Left ventricle myocardium superior (tissue), 1 donor: ENCODE measurements at places on chromosomes 3 and 15.

DNA sequence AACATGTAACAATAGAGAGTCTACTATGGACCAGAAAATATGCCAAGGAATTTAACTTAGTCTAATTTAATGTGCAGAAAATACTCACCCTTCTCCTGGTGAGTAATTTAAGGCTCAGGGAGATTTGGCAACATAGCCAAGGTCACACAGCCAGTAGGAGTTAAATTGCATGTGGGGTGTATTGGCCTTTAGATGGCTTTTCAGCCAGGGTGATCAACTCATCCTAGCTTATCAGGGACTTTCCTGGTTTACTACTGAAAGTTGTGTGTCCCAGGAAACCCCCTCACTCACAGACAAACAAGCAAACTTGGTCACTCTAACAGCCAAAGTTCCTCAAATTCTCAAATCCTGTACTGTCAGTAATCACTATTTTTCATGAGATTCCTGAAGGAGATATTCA lies 2.6 kb upstream of the SLC9A9 start:
- no peak for DNase-seq

DNA sequence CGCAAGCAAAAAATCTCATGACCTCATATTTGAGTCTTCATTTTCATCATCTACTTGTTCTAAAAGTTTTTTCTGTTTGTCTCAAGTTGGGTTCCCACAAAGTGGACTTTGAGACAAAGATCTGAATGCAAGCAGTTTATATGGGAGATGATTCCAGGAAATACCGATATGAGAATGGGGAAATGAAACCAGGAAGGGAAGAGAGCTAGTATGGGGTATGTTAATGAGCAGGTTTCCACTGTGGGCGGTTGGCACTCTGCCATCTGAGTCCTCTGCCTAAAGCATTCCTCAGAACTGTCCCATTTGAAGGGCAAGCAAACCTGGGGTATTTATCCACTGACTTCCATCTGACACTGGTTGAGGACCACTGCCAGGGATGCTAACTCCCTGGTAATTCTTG lies 8.8 kb downstream of the ADPRH start:
- peak; percentile 63 for DNase-seq

GRCh38 chr3:44066806-44067205 lies 174.9 kb upstream of the TOPAZ1 start:
- DNase-seq, result no peak

DNA sequence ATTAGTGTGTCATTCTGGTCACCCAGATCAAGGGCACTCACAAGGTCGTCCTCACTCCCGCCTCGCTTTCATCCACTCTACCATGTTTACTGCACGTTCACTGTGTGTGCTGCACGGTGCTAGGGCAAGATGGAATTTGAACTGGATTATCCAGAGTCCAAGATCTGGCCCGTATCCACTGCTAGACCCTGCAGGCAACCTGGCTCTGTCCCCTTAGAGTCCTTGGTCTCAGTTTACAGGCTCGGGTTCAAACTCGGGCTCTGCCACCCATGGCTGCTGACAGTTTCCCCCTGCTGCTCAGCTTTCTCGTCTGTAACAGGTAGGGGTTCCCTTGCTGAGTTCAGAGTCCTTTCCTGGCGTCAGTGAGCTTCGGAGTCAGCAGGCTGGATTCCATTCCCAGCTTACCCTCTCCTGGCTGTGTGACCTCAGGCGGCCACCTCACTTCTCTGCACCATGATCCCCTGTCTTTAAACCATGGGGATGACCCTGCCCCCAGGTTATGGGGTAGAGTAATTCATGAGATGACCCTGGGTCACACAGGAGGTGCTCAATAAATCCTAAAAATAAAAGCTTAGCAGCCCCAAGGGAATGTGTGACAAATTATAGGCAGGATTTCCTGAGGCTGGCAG lies 79.6 kb upstream of the SLC6A6 start:
- DNase-seq, result no peak

GRCh38 chr3:171801738-171802589 lies 8.3 kb downstream of the PLD1 start:
- DNase-seq, result no peak

DNA sequence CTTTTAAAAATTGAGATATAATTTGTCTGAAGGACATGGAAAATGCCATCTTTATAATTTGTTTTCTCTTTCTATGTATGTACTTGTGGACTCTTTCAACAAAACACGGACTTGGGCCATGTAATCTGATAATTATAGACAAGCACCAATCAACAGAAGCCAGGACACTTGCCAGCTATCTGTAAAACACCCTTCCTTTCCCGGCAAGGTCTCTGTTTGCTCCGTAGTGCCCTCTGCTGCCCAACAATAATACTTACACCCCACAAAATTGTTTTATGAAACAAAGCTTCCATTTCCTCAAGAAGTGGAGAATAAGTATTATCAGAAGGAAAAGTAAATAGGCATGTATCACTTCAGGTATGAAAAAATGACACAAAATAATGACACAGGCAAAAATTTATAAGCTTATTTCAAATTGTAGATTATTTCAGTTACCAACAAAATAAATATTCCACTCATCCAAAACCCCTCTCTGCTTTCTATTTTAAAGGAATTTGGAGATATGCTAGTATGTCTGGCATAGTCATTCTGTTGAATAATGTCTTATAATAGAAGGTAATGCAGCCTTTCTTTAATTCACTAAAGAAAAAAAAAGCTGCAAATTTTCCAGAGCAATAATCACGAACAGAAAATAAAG lies 32.8 kb downstream of the MYH15 start:
- DNase-seq, result no peak

GRCh38 chr15:25936004-25936403 lies 72.9 kb upstream of the ATP10A start:
- DNase-seq, result no peak

GRCh38 chr15:101504866-101505609 lies 15.5 kb upstream of the PCSK6 start:
- no peak for DNase-seq

DNA sequence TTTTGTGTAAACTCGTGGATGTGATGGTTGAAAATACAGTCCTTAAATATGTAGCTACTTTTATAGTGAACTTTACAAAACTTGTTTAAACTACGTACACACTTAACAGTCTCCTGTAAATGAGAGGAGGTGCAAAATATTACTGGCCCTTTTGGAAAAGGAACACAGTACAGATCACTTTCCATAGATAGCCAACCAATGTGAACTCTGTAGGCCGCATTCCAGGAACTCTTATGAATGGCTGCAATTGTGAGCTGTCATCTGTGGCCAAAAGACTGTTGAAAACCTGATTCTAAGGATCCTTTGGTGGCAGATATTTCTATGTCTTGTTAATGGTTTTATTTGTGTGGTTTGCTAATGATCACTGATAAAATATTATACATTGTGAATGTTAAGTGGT lies 6.2 kb downstream of the TSC22D2 start:
- no peak for DNase-seq

DNA sequence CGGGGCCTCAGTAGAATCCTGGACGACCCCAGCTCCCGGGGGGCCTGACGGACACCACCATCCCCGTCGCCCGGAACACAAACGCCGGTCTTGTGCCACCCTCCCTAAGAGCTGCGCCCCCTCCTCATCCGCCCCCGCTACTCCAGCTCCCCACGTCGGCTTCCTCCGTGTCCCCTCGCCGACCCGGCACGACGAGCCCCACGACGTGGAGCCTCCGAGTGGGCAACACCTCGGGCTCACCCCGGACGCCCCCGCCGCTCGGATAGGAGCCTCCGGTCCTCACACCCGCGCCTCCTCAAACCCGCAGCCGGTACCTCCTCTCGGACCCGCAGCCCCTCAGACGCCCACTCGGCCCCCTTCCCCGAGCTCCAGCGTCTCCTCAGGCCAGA lies 525 bp downstream of the NPTN start:
- DNase-seq, result no peak

- DNase-seq, result no peak
Observed at GRCh38 chr3:123480428-123480827, 31.5 kb upstream of the ADCY5 start.

GRCh38 chr15:95663156-95664100 lies 667.1 kb upstream of the NR2F2 start:
- no peak for DNase-seq

DNA sequence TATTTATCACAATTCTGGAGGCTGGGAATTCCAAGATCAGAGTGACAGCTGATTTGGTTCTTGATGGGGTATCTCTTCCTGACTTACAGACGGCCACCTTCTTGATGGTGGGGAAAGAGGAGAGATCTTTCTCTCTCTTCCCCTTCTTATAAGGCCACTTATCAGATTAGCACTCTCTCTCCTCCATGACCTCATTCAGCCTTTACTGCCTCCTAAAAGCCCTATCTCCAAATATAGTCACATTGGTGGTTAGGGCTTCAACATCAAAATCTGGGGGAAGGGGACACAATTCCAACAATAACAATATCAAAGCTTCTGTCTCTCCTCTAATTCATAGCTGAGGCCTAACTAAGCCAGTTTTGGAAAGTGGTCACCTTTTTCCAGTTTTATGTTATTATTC lies 91.7 kb upstream of the MBNL1 start:
- DNase-seq, result no peak

GRCh38 chr3:151236316-151236715 lies 33.3 kb upstream of the GPR171 start:
- no peak for DNase-seq

GRCh38 chr3:13113346-13114330 lies 40.4 kb upstream of the IQSEC1 start:
- peak; percentile 7 for DNase-seq

DNA sequence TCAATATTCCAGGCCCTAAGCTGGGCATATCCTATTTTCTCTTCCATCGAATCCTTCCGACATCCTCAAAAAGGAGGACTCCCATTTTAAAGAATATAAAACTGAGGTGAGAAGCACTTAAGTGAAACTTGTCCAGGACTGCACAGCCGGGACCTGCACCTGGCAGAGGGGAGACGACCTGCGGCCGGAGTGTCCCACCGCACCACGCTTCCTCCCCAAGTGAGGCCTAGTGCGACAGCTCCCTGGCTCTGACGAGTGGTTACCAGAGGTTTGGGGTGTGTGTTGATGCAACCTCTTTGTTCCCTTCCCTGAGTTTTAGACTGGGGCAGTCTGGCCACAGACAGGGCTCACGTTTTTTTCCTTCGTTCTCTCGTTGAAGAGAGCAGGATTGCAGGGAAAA lies 24.9 kb upstream of the ATP2B2 start:
- DNase-seq, result no peak

GRCh38 chr3:152558386-152558785 lies 276.5 kb upstream of the P2RY1 start:
- DNase-seq, result no peak

- no peak for DNase-seq
Observed at GRCh38 chr15:70528816-70529215, 234.5 kb downstream of the UACA start.

- no peak for DNase-seq
Observed at GRCh38 chr15:87816811-87817210, 439.7 kb downstream of the NTRK3 start.

DNA sequence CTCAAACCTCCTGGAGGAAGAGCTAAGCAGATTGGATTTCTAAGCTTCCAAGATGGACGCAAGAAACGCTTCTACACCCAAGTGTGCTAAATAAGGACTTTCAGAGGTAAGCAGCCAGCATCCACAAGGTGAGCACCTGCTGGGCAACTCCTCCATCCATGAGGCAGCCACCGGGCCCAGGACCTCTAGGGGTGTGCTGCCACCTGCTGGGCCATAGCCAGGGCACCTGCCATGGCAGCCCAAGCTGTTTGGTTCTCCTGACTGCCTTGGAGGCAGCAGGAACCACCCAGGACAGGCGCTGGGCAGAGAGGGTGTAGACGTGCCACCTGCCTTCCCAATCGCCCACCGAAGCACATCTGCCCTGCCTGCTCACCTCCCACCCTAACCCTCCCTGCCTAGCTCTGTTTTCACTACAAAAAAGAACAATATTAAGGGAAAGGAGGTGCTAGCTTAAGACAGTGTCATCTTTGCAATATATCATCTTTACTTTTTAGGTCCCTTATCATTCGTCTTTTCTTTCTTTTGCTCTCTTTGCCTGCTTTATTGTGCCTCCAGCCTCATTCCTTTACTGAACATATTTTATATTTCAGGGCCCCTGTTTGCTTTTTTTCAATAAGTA lies 12.9 kb downstream of the C15orf62 start:
- DNase-seq, result peak; percentile 69

- no peak for DNase-seq
Observed at GRCh38 chr3:190360228-190360627, 27.7 kb upstream of the CLDN16 start.

- no peak for DNase-seq
Observed at GRCh38 chr3:69102384-69102783, 17.6 kb downstream of the ARL6IP5 start.

GRCh38 chr15:40942878-40943277 lies 10.4 kb upstream of the CHAC1 start:
- DNase-seq, result no peak

- no peak for DNase-seq
Observed at GRCh38 chr3:34073961-34074360, 275.5 kb downstream of the PDCD6IP start.

DNA sequence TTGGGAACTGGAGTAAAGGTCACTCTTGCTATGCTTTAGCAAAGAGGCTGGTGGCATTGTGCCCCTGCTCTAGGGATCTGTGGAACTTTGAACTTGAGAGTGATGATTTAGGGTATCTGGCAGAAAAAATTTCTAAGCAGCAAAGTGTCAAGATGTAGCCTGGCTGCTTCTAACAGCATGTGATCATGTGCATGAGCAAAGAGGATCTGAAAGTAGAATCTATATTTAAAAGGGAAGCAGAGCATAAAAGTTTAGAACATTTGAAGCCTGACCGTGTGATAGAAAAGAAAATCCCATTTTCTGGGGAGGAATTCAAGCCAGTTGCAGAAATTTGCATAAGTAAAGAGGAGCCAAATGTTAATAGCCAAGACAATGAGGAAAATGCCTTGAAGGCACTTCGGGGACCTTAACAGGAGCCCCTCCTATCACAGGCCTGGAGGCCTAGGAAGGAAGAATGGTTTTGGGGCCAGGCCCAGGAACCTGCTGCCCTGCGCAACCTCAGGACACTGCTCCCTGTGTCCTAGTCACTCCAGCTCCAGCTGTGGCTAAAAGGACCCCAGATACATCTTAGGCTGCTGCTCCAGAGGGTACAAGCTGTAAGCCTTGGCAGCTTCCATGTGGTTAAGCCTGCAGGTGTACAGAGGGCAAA lies 212.2 kb upstream of the LINGO1 start:
- DNase-seq, result no peak

- no peak for DNase-seq
Observed at GRCh38 chr15:41961595-41962202, 10.7 kb downstream of the EHD4 start.

GRCh38 chr3:52238193-52238760 lies 681 bp downstream of the TWF2 start:
- no peak for DNase-seq

GRCh38 chr3:31895471-31895870 lies 85.6 kb downstream of the OSBPL10 start:
- DNase-seq, result no peak

GRCh38 chr3:127688416-127689265 lies 15.9 kb downstream of the ABTB1 start:
- no peak for DNase-seq

DNA sequence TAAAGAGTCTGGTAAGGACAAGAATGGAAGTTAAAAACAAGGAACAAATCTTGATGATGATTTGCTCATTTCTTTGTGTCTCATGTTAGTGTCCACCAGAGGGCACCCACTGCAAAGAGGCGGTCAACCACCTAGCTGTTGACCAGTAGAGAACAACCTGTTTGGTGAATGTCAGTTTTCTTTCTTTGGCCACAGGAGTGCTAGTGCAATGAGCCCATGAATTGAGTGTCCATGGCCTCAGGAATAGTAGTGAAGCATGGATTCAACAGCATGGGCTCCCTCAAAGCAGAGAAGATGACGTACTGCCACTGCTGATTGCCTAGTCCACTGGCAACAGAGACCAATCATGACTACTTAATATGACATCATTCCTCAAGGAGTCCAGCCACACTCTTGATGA lies 10.7 kb upstream of the CNTN6 start:
- DNase-seq, result no peak

GRCh38 chr3:112474796-112475195 lies 24.5 kb downstream of the BTLA start:
- DNase-seq, result no peak
